ENCODE measurements at places on chromosomes 4 and X. TPM values are rescaled to one million over a fixed set of nuclear protein-coding genes. Genes with fewer than 3 reads are reported as not detected.

DNA sequence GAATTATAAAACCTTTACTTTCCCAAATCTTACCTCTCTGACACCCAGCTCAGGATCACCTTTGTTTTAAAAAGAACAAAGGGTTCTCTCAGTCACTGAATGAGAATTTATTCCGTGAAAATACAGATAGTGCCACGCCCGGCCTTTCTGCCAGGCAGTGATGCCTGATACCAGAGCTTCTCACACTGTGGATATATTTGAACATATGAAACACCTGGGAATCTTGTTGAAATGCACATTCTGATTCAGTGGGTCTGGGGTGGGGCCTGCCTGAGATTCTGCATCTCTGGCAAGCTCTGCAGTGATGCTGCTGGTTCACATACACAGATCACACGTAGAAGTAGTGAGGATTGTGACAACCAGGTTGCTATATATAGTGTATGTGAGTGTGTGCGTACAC is 46.0 kb downstream of the ELOVL6 start:
- no peak for DNase-seq

DNA sequence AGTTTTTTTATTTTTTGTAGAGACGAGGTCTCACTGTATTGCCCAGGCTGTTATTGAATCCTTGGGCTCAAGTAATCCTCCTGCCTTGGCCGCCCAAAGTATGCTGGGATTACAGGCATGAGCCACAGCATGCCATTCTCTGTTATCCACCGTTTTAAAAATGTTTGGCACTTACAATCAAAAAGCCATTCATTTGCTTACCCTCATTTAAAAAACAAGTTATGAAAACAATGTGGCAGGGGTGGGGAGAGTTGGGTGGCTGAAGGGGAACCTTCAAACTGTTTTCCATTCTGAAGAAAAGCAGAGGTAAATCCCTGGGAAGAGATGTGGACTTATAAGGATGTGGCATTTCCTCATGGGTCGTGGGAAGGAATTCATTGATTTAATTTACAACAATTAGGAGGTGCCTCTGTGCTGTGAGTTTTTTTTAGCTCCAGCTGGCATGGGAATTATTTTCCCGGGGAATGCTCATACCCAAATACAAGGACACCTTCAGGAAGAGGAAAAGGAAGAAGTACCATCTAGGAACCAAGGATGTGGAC is 103.5 kb downstream of the MID1 start:
- DNase-seq = no peak

GRCh38 chr4:143451186-143451585 is 62.3 kb upstream of the SMARCA5 start:
- DNase-seq = no peak

- no peak for DNase-seq
These were observed 29.5 kb upstream of the TXLNG start for GRCh38 chrX:16756724-16757123.

DNA sequence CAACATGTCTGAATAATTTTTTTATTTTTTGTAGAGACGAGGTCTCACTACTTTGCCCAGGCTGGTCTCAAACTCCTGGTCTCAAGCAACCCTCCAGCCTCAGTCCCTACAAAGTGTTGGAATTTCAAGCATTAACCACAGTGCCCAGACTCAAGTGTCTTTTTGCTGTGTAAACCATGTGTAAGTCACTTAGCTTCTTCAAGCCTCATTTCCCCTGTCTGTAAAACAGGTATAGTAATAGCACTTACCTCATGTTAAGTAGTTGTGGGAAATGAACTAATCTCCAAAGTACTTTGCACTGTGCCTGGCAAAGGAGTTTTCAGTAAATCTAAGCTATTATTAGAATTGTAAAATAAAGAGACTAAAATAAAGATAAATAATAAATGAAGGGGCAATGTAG is 35.7 kb downstream of the STBD1 start:
- no peak for DNase-seq

GRCh38 chr4:7323872-7324650 is 110.7 kb downstream of the PSAPL1 start:
- DNase-seq = no peak

DNA sequence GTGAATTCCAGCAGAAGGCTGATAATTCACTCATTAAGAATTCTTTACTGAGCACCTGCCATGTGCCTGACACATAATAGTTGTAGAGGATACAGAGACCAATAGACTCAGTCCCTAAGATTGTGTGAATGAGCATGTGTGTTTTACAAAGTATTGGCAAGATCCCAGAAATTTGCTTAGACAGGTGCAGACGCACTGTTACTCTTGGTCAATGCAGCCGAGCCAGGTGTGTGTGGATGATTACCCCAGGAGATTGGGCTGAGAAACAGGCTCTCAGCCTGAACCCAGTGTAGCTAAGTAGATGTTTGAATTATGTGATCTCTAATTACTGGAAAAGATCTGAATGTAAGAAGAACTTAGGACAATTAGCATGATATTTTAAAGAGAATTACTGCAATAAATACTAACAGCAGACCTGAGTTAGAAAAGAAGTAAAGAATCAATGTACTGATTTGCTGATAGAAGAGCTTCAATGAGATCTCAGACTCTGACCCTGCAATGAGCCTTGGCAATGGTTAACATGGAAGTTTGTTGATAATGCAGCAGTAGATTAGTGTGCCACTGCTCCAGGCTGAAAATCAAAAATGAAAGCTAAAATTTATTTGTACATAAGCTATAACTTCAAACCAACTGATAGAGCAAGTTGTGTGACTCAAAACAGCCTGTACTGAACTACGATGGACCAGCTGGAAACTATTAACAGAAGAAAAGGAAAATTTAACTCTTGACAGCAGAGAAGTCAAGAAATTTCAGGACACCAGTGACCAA is 32.2 kb upstream of the NDST4 start:
- peak; percentile 1 for DNase-seq

- DNase-seq = no peak
These were observed 19.3 kb downstream of the TSPAN5 start for GRCh38 chr4:98639108-98639507.

GRCh38 chr4:22780317-22780716 is 87.6 kb downstream of the GBA3 start:
- no peak for DNase-seq

GRCh38 chrX:83504721-83505479 is 3.2 kb upstream of the POU3F4 start:
- no peak for DNase-seq

DNA sequence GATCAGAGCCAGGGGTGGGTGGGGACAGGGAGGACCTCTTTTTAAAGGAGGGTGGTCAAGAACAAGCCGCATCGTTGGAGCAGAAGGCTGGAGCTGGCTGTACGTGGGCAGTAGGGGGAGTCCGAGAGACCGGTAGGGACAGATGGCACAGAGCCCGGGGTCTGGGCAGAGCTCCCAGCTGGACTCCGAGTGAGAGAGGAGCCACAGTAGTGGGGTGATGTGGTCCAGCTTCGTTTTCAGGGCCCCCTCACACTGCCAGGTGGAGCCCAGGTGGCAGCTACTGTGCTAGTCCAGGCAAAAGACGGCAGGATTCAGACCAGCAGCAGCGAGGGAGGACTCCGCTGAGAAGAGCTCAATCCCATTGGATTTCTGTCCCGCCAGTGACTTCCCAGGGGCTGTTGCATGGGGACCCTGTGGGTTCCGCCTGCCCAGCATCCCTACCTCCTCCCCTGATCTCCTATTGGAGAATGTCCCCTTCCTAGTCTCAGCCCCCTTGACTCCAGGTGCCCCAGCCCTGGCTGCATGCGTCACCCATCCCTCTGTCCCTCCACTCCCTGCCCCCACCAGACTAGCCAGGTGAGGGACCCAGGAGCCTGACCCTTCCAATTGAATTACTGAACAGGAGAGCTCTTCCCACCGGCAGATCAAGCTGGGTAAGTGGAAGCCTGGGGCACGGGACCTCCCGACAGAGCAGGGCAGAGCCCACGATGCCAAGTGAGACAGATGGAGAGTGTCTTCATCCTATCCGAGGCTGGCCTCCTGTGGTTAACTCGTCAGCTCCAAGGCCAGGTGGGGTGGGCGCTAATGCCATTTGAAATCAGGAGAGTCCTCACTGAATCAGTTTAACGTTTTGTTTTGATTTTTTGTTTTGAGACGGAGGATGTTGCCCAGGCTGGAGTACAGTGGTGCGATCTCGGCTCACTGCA is 2.9 kb downstream of the ARHGAP4 start:
- peak; percentile 54 for DNase-seq

SPATA18 gene
- 18.1 TPM for total RNA-seq

ZNF630 gene
- 0.32 TPM for total RNA-seq

SLC25A5 gene
- 125 TPM for total RNA-seq

STPG2 gene
- total RNA-seq = 0.32 TPM

CENPVL3 gene
- not detected for total RNA-seq
